COR-L47 (cell line): ENCODE measurements at places on chromosomes 6 and 20.

GRCh38 chr6:118504611-118505010, 43.5 kb upstream of the PLN start:
- no peak for DNase-seq

DNA sequence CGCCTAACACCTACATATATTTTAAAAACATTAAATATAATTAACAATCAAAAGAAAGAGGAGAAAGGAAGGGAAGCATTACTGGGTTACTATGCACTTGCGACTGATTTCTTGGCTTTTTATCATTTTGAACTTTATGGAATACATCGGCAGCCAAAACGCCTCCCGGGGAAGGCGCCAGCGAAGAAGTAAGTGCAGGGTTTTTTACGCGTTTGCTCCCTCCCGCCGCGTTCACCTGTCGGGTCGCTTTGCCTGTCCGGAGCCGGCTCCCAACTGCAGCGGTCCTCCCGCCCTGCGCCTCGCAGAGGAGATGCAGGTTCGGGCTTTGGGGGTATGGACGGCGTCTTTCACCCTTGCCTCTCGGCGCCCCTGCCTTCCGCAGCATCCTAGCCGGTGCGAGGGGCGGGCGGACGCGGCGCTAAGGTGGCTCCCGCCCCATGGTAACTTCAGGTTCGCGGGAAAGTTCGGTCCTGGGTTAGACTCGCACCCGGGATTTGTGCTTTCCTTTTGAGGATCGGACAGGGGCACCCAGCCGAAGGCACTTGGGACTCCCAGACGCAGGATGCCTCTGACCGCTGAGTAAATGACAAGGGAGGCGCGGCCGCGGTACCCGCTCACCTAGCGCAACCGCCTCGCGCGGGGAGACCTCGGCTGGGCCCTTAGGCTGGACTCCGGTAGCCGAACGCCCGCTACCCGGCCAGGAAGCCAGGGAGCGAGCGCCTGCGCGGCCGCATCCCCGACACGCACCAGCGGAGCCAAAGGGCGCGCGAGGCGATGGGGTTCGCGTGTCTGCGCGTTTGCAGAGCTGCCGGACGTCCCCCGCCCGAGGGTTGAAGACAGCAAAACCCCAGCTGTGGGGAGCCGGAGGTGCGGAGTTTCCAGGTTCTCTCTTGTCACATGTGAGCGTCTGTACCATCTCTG, 891 bp downstream of the RSPO3 start:
- no peak for DNase-seq

GRCh38 chr6:101435038-101435437, 41.5 kb downstream of the GRIK2 start:
- DNase-seq, result no peak

GRCh38 chr6:134826889-134827737, 122.8 kb downstream of the ALDH8A1 start:
- no peak for DNase-seq

DNA sequence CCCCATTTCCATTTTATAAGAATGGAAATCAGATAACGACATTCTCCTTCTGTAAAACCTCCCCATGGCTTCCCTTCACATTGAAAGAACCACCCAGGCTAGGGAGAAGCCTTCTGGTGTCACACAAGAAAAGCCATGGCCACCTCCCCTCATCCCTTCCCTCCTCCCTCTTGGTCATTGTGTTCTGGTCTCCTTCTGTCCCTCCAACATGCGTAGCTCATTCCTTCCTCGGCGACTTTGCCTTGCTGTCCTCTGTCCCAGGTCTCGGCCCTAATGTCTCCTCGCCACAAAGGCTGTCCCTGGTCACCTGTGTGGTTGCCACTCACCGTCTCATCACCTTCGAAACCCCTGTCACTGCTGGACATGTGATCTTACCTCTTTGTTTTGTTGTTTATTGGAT, 193.9 kb downstream of the BCAS1 start:
- DNase-seq, result no peak

- DNase-seq, result no peak
Observed at GRCh38 chr6:38088829-38089228, 269.3 kb downstream of the ZFAND3 start.

- DNase-seq, result no peak
Observed at GRCh38 chr6:108914235-108915022, 66.2 kb downstream of the ARMC2 start.

GRCh38 chr6:47804821-47805220, 23.0 kb downstream of the OPN5 start:
- DNase-seq, result no peak

DNA sequence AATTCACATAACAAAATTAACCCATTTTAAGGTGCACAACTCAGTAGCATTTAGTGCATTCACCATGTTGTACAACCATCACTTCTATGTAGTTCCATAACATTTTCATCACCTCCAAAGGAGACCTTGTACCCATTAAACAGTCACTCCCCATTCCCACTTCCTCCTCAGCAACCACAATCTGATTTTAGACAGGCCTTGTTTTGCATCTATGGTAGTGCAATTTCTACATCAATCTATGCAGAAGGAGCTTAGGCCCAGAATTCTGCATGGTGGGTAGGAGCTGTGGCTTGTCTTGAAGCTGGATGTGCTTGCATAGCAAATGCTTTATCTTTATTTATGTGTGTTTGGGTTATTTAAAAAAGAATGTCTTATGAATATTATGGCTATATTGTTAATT, 13.5 kb upstream of the HLA-DQA1 start:
- no peak for DNase-seq

GRCh38 chr6:31125586-31126363, 5.5 kb upstream of the CDSN start:
- no peak for DNase-seq

DNA sequence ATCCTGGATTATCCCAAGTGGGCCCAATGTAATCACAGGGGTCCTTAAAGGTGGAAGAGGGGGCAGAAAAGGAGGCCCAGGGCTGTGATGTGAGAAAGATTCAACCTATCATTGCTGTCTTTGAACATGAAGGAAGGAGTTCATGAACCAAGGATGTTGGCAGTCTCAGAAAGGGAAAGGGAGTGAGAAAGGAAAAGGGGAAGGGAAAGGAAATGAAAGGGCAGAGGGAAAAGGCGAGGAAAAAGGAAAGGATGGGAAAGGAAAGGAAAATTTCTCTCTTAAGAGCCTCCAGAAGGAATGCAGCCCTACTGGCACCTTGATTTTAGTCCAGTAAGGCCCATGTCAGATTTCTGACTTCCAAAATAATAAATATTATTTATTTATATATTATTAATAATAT, 687.8 kb downstream of the COL12A1 start:
- no peak for DNase-seq

DNA sequence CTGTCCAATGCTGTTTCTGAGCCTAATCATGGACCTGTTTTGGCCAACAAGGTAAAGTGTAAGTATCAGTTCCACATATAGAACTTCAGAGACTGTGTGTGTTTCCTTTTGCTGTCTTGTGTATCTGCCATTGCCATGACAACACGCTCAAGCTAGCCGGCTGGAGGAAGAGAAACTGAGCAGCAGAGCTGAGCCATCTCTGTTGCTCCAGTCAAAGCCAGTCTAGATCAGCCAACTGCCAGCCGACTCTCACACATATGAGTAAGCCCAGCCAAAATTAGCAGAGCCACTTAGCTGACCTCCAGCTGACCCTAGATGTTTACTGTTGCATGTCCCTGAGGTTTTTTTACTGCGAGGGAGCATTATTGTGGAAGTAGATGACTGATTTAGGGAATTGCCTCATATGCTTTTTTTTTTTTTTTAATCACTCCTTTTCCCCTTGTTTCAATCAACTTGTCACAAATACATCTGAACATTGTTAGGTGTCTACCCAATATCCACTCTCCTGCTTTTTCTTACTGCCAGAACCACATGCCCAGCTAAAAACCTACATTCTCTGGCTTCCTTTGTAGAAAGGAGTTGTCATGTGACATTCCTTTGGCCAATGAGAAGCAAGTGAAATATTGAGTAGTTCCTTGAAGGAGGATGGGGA, 304.3 kb upstream of the SUPT3H start:
- no peak for DNase-seq

- DNase-seq, result no peak
Observed at GRCh38 chr6:170423814-170424603, 117.5 kb downstream of the FAM120B start.

DNA sequence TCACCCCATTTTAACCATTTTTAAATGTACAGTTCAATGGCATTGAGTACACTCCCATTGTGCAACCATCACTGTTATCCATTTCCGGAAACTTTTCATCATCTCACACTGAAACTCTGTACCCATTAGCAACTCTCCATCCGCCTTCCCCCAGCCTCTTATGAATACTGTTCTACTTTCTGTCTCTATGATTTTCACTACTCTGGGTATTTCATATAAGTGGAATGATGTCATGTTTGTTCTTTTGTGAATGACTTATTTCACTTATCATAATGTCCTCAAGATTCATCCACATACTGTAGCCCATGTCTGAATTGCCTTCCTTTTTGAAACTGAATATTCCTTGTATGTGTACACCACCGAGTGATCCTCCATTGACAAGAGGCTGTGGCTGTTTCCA, 92.9 kb upstream of the TOX2 start:
- DNase-seq, result no peak

DNA sequence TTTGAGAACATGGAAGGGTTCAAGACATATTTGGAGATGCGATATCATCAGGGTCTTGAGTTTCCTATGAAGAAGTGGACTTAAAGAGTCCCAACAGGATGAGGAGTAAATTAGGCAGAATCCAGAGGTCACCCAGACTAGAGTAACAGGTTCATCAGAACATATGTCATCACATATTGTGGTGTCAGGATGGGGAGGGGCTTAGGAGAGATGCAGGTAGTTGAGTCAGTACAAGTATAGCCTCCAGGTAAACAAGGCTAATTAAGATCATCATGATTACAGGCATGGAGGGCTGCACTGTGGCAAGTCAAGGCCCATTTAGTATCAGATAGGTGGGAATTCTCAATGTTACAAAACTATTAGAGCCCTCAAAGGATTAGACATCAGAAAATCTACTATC, 90.1 kb upstream of the PAK5 start:
- no peak for DNase-seq
